ENCODE measurements at places on chromosomes 16 and 17.

DNA sequence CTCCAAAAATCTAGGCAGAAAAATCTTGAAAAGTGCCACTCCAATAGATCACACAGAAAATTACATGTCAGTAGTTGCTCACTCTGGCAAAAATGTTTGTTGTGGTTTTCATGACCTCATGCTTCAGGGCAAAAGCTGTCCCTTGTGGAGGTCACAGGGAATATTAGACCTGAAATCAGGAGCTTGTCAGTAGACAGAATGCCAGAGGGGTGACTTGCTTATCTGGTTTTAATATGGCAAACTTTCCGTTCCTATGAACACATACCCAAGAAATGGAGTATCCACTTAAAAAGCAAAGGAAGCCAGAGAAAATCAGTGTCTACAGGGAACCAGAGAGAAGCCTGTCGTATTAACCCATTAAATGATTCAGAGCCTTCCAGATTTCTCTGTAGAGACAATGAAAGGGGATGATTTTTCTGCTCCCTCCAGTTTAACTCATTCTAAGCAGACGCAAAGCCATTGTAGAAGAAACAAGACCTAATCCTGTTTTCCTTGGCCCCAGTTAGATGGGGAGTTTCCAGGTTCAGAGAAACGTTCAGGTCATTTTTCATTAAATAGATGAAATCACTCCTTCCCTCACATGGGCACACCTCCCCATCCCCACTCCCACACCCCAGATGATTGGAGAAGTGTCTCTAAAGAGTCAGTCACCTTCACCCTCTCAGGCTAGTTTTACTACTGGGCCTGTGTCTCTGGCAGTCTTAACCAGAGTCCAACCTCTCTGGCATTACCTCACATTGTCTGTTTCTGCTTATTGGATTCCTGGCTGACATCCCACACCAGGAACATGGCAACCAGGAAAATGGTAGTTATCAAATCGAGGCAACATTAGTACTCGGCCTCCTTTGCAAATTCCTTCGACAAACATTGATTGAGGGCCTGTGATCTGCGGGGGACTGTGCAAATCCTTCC is 6.0 kb downstream of the SOX9 start:
- no peak for DNase-seq

GRCh38 chr17:35148144-35148543 is 527 bp downstream of the UNC45B start:
- DNase-seq = no peak

DNA sequence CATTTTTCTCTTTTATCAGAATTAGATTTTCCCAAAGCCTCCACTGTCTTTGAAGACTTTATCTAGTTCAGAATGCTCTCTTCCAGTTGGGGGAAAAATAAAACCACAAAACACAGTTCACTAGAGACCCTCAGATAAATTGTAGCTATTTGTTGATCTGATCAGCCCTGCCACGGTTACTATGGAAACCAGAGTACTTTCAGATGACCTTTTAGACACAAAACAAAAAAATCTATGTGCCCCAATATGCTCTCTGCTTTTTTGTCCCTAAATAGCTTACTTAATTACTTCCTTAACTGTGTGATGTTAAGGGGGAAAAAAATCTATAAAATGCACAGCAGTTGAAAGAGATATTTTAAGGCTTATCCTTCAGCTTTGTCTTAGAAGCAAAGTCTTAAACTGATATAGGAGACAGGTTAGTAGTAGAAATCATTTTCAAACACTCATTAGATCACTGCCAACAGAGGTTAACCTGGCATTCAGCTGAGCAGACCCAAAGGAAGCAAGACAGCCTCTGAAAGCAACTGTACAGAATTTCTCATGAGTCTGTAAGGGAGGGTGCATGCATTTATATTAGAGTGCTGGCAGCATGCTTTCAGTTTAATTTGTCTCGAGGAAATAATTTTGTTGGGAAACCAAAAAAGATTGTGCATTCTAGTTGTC is 129.9 kb upstream of the CACNG5 start:
- no peak for DNase-seq

GRCh38 chr17:8629371-8630226 is 926 bp downstream of the MYH10 start:
- peak; percentile 47 for DNase-seq

DNA sequence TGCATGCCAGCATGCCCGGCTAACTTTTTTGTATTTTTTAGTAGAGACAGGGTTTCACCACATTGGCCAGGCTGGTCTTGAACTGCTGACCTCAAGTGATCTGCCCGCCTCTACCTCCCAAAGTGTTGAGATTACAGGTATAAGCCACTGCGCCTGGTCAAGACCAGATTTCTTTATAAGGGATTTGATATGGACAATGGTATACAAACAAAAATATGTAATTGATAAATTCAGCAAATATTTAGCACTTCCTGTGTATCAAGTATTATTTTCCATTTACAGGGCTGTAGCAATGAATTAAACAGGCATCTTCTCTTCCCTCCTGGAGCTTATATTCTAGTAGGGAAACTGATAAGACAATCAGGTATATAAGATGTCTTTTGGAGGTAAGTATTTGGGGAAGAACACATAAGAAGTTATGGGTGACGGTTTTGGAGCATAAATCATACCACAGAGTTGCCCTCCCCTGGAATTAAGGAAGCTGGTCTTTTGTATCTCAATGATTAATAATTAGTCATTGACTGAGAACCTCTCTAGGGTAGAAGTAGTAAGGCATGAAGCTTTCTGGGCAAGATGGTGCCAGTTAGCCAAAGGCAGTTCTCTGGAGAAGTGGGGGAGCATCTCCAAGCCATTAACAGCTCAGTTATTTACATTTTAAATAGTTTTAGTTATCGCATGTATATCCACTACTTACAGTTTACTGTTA is 35.8 kb downstream of the TANC2 start:
- no peak for DNase-seq

DNA sequence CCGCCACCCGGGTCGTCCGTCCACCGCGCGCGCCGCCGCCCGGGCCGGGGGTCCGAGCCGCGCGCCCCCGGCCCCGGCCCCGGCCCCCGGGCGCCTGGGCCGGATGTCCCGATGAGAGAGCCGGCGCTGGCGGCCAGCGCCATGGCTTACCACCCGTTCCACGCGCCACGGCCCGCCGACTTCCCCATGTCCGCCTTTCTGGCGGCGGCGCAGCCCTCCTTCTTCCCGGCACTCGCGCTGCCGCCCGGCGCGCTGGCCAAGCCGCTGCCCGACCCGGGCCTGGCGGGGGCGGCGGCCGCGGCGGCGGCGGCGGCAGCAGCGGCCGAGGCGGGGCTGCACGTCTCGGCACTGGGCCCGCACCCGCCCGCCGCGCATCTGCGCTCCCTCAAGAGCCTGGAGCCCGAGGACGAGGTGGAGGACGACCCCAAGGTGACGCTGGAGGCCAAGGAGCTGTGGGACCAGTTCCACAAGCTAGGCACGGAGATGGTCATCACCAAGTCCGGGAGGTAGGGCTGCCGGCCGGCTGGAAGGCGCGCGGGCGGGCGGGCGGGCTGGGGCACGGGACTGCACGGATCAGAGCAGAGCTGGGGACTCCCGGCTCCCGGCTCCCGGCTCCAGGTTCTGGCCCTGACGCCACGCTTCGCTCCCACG is 548 bp downstream of the TBX2 start:
- no peak for DNase-seq

- no peak for DNase-seq
Measured at GRCh38 chr16:75351183-75351582, 82.1 kb downstream of the CFDP1 start.

GRCh38 chr16:3148256-3149192 is 13.7 kb downstream of the ZNF213 start:
- DNase-seq = no peak

GRCh38 chr16:9351440-9351839 is 260.0 kb downstream of the HAPSTR1 start:
- DNase-seq = no peak

DNA sequence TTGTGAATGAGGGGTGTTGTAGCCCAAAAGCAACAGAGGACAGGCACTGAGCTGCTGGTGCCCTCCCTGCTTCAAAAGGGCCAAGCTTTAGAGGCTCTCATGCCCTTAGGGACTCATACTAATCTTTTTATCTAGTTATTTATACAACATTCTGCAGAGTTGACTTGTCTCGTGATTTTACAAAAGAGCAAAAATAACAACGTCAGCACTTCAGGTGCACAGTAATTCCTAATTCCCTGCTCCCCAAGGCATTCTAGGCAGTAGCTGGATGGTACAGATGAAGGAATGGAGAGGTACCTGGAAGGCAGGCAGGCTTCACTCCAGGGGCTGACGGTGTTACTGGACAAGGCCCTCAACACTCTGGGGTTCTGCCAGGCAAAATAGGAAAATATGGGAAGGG is 406.7 kb upstream of the CCL2 start:
- DNase-seq = no peak

GRCh38 chr17:36128411-36128978 is 24.9 kb downstream of the CCL4 start:
- no peak for DNase-seq

Data from GM13976 (cell line).